ENCODE measurements at places on chromosomes 3 and 15. TPM values are rescaled to one million over a fixed set of nuclear protein-coding genes. Genes with fewer than 3 reads are reported as not detected.

The RBM5 gene
- total RNA-seq: 301 TPM

The GLDN gene
- total RNA-seq: 20.7 TPM

The CD86 gene
- 18.0 TPM for total RNA-seq

The SCAANT1 gene
- total RNA-seq: not detected

The ZNF619 gene
- 4.0 TPM for total RNA-seq

The CLN6 gene
- 18.5 TPM for total RNA-seq

The INO80 gene
- 27.2 TPM for total RNA-seq

The SAMMSON gene
- 25.3 TPM for total RNA-seq

The GOLGA6L10 gene
- 3.1 TPM for total RNA-seq

The PTH1R gene
- total RNA-seq: 5.6 TPM

GRCh38 chr15:79296583-79296982, 14.1 kb downstream of the ANKRD34C start:
- no peaks in the 10 kb centered on the region for H3K36me3 ChIP-seq
- no peaks in the 10 kb centered on the region for H3K27me3 ChIP-seq
- no peak overlapping the region for H3K27ac ChIP-seq
- H3K4me1 ChIP-seq: no peaks in the 10 kb centered on the region

GRCh38 chr15:42490291-42490670, 660 bp downstream of the ZNF106 start:
- H3K27me3 ChIP-seq: no peaks in the 10 kb centered on the region
- H3K4me3 ChIP-seq: peak overlapping the region; percentile 98
- H3K4me1 ChIP-seq: peaks cover 38% of the 10 kb centered on the region
- H3K36me3 ChIP-seq: no peaks in the 10 kb centered on the region
- DNase-seq: no peak

DNA sequence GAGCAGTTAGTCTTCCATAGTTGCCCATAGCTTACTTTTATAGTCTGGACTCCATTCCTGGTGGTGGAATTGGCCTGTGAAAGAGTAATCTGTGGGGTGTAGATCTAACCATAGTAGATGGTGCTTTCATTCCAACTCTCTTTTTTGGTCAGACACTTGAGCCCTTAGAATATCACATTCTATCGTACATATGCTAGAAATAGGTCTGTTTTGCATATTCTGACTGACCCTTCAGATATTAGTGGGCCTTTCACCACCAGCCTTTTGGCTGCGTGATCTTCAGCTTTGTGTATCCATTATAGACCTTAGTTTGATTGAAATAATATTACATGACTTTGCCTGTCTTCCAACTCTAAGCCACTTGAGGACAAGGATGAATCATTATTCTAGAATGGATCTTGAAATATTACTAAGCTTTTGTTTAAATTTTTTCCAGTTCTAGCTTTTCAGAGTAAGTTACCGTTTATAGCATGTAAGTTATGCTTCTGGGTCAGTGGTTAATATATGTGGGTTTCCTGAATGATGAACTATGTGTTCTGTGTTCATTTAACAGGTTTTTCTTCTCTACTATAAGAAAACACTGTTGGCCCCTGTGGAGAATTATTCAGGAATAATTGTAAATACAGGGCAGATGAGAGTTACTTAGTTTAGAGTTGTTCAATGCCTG, 8.7 kb downstream of the RAB7A start:
- H3K36me3 ChIP-seq: no peaks in the 10 kb centered on the region
- no peak overlapping the region for H3K4me3 ChIP-seq
- DNase-seq: no peak
- H3K27ac ChIP-seq: no peak overlapping the region

- H3K27ac ChIP-seq: no peak overlapping the region
- H3K27me3 ChIP-seq: no peaks in the 10 kb centered on the region
- no peak overlapping the region for H3K4me3 ChIP-seq
- H3K36me3 ChIP-seq: no peaks in the 10 kb centered on the region
- DNase-seq: no peak
Measured at GRCh38 chr15:58362262-58362922, 69.4 kb upstream of the LIPC start.

GRCh38 chr15:98745650-98746374, 97.5 kb downstream of the IGF1R start:
- no peaks in the 10 kb centered on the region for H3K36me3 ChIP-seq
- H3K27ac ChIP-seq: no peak overlapping the region
- no peak overlapping the region for H3K4me3 ChIP-seq

- no peak overlapping the region for H3K27ac ChIP-seq
- H3K4me3 ChIP-seq: no peak overlapping the region
- peaks cover 25% of the 10 kb centered on the region for H3K4me1 ChIP-seq
- no peak for DNase-seq
- no peaks in the 10 kb centered on the region for H3K36me3 ChIP-seq
- H3K27me3 ChIP-seq: no peaks in the 10 kb centered on the region
Measured at GRCh38 chr15:58475573-58476524, 44.1 kb downstream of the LIPC start.

- no peak overlapping the region for H3K27ac ChIP-seq
- peaks cover 27% of the 10 kb centered on the region for H3K36me3 ChIP-seq
- H3K27me3 ChIP-seq: no peaks in the 10 kb centered on the region
Measured at GRCh38 chr3:112546216-112546759, 15.5 kb downstream of the ATG3 start.

DNA sequence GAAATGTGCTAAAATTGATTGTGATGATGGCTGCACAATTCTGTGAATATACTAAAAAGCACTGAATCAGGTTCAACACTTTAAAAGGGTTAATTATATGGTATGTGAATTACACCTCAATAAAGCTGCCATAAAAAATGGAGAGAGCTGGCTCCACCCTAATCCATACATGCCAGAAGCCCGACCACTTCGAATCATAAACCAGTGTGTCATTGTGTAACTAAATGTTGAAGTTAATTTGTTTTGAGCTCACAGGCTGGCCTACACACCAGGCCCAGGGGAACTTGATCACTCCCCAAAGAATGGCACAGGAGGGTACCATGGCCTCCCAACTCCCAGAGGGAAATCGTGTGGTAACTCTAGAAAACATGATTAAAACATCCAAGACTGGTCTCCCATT, 14.0 kb downstream of the PLCD1 start:
- no peak overlapping the region for H3K27ac ChIP-seq
- peaks cover 51% of the 10 kb centered on the region for H3K36me3 ChIP-seq
- H3K27me3 ChIP-seq: no peaks in the 10 kb centered on the region
- DNase-seq: no peak
- H3K4me1 ChIP-seq: no peaks in the 10 kb centered on the region

DNA sequence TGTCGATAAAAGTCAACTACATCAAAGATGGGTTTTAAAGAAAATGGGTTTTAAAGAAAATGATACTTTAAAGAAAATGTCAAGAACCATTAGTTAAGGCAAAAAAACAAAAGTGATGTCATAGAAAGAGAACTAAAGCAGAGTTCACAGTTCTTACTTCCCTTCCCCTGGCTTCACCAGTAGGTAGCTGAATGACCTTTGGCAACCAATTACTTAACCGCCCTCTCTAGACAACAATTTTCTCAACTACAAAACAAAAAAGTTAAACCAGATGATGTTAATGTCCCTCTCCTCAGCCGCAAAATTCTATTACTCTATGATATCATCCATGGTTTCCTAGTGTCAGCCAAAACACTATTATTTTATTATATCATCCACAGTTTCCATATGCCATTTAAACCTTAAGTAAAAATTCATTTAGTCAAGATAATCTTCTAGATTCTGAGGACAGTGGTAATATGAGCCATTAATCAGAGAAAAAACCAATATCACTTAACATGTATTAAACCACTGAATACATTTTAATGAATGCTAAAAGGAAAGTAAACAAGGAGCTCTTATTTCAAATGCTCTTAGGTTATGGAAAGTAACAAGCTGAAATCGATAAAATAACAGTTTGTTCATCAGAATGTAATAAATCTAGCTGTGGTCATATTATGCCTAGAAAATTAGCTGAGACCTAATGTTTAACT, 13.1 kb downstream of the RYK start:
- no peak overlapping the region for H3K27ac ChIP-seq
- no peaks in the 10 kb centered on the region for H3K27me3 ChIP-seq
- H3K36me3 ChIP-seq: no peaks in the 10 kb centered on the region

DNA sequence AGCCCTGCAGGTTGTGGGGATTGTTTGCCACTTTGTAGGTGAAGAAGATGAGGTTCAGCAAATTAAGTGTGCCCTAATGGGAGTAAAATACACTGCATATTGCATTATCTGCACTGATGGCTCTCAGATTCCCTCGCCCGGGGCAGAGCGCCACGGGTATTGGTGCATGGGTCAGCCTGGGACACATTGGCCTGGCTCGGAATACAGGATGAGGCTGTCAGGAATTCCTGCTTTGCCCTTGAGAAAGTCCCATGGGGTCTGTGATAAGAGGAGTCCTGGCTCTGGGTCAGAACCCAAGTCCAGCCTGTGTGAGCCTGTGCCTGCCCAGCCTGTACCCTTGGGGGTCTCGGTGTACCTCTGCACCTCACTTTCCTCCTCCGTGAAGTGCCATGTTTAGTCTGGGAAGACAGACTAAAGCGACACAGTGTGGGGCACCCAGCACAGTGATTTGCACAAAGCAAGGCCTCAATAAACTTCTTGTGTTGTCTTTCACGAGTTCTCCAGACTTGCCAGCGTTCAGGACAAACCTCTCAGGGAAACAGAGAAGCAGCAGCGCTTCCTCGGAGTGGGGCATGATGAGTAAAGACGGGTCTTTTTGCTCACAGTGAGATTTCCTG, 107.6 kb downstream of the LRRK1 start:
- H3K4me1 ChIP-seq: no peaks in the 10 kb centered on the region
- H3K27me3 ChIP-seq: no peaks in the 10 kb centered on the region
- H3K36me3 ChIP-seq: peaks cover 4% of the 10 kb centered on the region
- no peak overlapping the region for H3K4me3 ChIP-seq
- no peak overlapping the region for H3K27ac ChIP-seq

- no peaks in the 10 kb centered on the region for H3K27me3 ChIP-seq
- no peak for DNase-seq
- H3K4me1 ChIP-seq: peaks cover 20% of the 10 kb centered on the region
- H3K36me3 ChIP-seq: no peaks in the 10 kb centered on the region
- H3K4me3 ChIP-seq: peak overlapping the region; percentile 19
Measured at GRCh38 chr15:29924750-29925149, 102.5 kb upstream of the TJP1 start.

- H3K27ac ChIP-seq: no peak overlapping the region
- no peaks in the 10 kb centered on the region for H3K27me3 ChIP-seq
- H3K36me3 ChIP-seq: no peaks in the 10 kb centered on the region
- no peaks in the 10 kb centered on the region for H3K4me1 ChIP-seq
Measured at GRCh38 chr3:52792961-52793695, 1.5 kb upstream of the ITIH3 start.

GRCh38 chr3:89098964-89099585, 8.3 kb upstream of the EPHA3 start:
- H3K4me1 ChIP-seq: no peaks in the 10 kb centered on the region
- no peaks in the 10 kb centered on the region for H3K27me3 ChIP-seq
- DNase-seq: no peak
- no peak overlapping the region for H3K4me3 ChIP-seq

DNA sequence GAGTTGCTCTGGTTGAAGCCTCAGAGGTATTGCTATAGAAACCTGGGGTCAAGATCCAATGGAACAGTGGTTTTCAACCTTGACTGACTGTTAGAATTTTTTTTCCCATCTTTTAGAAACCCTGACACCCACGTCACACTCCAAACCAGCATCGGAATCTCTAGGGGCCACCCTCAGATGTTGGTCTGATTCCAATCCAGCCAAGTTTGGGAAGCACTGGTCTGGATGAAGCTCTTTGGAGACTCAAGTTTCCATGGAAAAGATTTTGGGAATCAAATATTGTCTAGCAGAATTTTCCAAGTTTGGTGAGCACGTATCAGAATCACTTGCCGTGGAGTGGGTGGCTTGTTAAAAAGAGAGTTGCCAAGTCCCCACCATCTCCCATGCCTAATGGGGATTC, 103.8 kb downstream of the THSD4 start:
- peak overlapping the region; percentile 47 for H3K27ac ChIP-seq
- H3K4me1 ChIP-seq: peaks cover 30% of the 10 kb centered on the region
- H3K27me3 ChIP-seq: no peaks in the 10 kb centered on the region
- no peak overlapping the region for H3K4me3 ChIP-seq
- no peak for DNase-seq

DNA sequence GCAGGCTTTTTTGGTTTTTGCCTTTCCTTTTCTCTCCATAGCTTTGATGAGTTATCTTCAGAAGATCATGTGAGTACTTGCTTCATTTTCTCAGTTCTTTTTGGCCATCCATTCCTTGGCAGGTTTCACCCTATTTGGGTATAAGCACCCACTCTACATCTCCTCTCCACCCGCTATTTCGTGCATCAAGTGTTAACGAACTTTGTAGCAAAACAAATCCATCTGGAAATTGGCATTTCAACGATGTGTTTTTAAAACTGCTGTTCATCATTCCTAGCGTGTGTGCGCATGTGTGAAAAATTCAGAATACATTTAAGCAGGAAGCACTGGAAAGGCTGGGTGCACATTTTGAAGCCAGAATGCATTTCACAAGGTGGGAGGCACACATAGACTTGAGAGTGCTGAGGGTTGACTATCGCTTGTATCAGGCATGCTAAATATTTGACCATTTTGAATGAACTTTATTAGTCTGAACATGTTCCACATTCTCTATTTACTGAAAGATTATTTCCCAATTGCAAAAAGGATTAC, 89.7 kb upstream of the FHIT start:
- H3K27me3 ChIP-seq: no peaks in the 10 kb centered on the region
- DNase-seq: no peak
- no peaks in the 10 kb centered on the region for H3K4me1 ChIP-seq
- no peaks in the 10 kb centered on the region for H3K36me3 ChIP-seq
- H3K4me3 ChIP-seq: no peak overlapping the region

DNA sequence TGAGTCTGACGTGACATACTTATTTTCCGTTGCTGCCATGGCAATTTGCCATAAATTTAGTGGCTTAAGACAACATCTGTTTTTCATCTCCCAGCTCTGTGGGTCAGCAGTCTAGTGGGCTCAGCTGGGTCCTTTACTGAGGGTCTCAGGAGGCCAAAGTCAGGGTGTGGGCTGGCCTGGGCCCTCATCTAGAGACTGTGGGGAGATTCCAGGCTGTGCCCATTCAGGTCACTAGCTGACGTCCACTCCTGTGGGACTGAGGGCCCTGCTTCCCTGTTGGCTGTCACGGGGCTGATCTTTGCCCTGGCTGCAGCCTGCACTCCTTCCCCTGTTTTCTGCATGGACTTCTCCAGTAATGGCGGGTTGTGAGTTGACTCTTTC, 19.1 kb downstream of the FGD5 start:
- H3K4me1 ChIP-seq: no peaks in the 10 kb centered on the region
- no peaks in the 10 kb centered on the region for H3K36me3 ChIP-seq
- H3K27ac ChIP-seq: no peak overlapping the region
- no peak for DNase-seq
- no peaks in the 10 kb centered on the region for H3K27me3 ChIP-seq

DNA sequence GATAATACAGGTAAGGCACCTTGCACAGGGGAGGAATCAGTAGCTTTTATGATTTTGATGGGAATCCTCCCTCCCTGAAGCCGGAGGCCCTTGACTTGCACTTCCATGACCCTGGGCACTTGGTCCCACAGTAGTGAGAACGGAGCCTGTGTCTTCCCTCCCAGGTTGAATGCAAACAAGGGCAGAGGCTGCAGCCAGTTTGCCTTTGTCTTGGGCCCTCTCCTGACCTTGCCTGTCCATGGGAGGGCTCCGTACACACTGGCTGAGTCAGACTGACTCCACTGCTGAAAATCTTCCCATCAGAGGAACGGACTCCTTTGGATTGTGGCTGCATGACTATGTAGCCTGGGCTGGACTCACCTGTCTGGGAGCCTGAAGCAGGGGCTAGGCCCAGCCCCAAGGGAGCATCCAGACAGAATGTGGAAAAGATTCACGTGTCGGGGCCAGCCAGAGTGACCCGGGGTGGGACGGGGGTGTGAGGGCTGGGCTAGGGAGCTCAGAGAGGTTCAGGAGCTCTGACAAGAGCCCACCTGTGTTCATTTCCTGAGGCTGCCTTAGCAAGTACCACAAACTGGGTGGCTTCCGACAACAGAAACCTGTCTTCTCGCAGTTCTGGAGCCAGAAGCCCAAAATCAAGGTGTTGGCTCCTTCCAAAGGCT, 9.5 kb downstream of the TBC1D21 start:
- DNase-seq: no peak
- H3K4me1 ChIP-seq: no peaks in the 10 kb centered on the region
- H3K4me3 ChIP-seq: no peak overlapping the region
- H3K27me3 ChIP-seq: no peaks in the 10 kb centered on the region
- no peak overlapping the region for H3K27ac ChIP-seq
- H3K36me3 ChIP-seq: no peaks in the 10 kb centered on the region

Data from thoracic aorta (tissue), 2 donors.